ENCODE measurements at places on chromosomes 7 and 10.
A peak's percentile ranks its signal among the peaks of the same experiment; 100 is the strongest.

DNA sequence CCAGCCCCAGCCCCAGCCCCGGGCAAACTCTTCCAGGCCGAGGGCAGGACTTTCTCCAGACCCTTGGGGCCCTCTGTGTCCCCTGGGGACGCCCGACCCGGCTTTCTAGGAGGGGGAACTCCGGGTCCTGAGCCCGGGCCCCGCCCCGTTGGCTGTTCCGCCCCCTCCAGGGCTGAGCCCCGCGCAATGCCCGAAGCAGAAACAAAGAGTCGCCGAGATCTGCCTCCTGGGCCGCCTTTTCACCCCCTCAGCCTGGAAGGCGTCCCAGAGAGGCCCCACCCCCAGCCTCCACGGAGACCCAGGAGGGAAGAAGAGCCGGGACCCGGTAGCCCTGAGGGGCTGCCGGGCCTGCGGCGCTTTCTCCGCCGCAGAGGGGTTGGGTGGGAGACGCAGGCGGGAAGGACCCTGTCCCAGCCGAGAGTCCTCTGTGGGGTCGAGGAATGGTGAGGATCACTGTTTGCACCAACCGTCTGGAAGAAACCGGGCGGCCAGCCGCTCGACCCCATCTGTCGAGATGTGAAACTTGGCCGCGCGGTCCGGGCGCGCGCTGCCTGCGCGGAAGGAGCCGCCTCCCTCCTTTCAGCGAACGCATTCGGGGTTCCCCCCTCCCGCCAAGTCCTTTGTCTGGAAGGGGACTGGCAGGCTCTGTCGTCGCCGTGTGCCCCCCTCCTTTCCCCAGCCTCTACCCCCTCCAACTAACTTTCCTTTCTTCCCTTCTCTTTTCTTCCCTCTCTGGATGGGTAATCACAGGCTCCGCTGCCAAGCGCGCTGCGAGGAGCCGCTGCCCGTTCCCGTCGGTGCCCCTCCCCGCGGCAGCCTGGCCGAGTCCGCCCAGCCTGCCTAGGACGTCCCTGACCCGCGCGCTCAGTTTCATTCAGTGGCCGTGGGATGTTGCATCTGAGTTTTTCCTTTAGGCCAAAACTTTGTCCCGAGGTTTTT lies 10.2 kb downstream of the EN2 start:
- DNase-seq, result no peak

DNA sequence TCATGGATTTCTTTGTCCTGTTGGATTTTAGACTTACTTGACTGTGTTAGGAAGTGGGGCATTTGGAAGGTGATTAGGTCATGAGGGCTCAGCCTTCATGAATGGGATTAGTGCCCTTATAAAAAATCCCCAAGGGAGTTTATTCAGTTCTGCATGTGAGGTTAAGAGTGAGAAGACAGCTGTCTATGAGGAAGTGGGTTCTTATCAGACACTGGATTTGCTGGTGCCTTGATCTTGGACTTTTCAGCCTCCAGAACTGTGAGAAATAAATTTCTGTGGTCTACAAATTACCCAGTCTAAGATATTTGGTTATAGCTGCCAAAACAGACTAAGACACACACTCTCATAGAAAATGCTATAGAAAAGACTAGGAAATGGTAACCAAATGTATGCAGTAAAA lies 724.7 kb upstream of the FZD8 start:
- no peak for DNase-seq

DNA sequence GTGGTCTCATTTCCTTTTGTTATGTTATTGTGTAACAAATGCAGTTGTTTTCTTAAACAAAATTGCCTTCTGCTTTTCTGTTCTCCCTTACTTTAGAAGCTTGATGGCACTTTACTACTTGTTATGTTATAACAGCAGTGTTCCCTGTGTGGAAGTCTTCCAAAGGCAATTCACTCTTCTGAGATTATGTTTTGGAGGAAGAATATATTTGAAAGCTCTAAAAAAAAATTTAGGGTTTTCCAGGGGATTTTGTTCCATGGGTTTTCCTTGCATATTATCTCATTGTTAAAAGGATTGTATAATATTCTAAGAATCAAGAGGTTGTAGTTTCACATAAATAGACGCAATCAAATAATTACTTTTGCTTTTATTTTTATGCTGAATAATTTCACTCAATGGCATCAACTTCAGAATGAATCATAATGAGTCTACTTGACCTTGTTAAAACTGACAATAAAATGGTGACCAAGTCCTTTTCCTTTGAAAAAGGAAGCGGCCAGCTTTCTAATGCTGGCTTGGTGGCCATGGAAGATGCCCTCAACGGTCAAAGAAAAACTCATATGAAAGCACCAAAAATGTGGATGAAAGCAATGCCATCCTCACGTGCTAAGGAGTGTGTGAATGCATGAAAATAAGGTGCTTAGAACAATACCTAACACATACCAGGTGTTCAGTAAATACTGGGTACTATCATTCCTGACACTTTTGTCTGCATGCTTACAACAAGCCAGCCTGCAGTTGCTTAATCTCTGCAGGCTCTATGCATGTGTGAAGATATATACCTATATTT lies 92.4 kb upstream of the KLF6 start:
- no peak for DNase-seq

DNA sequence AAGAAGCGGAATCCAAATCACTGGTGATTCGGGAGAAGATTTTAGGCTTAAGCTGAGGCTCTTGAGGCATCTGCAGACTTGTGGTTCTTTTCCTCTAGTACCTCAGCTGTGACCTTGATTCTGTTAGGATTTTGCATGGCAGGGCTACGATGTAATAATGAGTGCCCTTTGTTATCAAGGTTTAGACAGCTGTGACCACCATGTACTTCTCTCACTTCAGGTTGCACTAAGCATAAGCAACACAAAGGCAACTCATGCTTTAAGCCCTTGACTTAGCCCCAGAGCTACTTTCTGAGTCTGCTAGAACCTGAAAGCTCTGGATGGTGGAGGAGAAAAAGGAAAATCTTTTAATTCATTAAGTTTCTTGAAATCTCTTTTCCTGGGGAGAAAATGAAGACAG lies 1052.3 kb upstream of the PHF14 start:
- DNase-seq, result no peak

GRCh38 chr7:24821045-24821753 lies 63.9 kb upstream of the GSDME start:
- DNase-seq, result peak; percentile 10

DNA sequence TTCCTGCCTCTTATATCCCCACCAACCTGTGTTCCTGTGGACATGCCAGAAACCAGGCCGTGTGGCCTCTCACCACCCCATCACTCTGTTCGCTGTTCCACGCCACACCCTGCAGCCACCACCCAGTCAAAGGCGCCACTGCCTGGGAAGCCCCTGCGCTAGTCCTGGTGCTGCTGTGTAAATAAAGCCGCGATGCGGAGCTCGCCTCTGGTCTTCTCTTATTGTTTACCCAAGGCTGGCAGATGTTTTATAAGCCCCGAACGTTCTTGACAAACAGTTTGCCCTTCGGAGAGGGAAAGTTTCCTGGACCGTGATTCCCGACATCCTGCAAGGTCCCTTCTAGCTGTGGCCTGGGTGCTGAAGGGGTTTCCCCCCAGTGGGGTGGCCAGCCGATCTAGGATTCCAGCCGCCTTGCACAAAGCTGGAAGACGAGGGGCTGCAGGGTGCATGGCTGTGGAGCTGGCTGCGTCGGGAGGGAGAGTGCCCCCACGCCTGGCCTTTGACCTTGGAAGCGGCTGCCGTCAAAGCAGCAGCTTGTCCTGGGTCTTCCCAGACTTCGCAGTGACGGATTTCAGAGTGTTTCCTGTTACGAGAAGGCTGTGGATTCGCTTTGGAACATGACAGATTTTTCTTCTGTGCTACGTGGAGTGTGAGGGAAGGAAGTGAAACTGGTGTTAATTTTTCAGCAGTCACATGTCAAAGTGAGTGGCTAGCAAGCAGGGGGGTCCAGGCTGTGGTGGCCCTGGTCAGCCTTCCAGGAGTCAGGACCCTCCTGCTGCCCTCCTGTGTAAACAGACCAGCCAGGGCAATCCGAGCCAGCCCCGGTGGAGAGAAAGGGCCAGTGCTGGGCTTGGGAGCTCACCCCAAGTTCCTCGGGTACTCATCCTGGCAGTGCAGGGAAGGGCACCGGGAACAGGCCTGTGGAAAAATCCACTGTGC lies 61.6 kb downstream of the LHPP start:
- DNase-seq, result no peak

- DNase-seq, result no peak
These were observed 268.0 kb upstream of the SEMA3D start for GRCh38 chr7:85454904-85455303.

- DNase-seq, result peak; percentile 5
These were observed at the start of gene RAB19 for GRCh38 chr7:140403878-140404564. RAB19 (plus strand) TSS chr7:140404058; CDS start chr7:140407647, 3,589 bp downstream.

GRCh38 chr10:91033324-91033950 lies 112.5 kb upstream of the ANKRD1 start:
- no peak for DNase-seq

DNA sequence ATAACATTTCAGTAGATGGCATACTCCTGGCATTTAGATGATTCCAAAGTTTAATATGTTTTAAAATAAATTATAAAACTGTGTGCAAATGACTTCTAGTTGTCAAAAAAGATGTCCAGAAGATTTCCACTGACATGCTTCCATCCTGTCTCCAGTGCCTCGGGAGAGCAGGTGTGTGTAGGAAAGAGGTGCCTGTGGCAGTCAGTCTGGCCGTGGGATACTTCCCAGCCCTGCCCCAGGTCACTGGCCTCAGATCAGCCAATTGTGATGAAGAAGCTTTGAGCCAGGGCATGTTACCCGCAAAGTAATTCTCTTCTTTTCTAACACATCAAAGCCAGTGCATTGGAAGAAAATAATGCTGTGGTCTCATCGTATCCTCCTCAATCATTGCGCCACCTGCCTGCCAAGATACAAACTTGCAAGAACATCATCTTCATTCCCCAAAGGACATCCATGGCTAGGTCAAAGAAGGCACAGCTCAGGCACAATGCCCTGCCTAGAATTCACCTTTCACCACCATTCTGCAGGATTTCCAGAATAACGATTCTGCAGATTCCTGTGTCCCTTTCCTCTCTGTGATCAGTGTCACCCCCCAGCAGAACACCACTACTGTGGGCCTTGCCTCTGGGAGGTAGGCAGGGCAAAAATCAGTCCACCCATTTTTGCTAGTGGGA lies 6.3 kb upstream of the KCNMA1 start:
- DNase-seq, result no peak

DNA sequence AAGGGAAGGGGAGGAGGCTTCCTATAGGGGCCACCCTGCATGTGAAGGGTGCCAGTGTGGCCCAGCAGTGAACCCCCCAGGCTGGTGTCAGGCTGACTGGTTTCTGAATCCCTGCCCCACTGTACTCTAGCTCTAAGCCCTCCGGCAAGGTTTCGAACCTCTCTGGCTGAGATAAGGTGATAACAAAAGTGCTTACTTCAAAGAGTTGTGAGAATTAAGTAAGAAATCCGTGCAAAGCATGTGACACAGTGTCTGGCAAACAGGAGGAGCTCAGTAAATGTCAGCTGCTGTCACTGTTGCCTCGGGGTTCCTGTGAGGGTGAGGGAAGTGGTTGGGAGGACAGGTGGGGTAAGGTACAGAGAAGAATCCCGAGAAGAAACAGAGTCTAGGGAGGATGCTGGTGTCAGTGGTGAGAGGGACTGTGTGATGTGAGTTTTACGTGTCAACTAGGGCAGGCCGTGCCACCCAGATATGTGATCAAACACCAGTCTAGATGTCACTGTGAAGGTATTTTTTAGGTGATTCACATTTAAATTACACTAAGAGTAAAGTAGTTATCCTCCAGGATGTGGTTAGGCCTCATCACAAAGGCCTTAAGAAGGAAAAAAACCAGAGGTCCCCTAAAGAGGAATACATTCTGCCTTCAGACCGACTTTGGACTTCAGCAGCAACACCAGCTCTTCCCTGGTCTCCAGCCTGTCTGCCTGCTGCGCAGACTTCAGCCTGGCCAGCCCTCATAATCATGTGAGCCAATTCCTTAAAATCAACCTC lies 64.4 kb downstream of the BPGM start:
- DNase-seq, result peak; percentile 14

- DNase-seq, result no peak
These were observed 452.5 kb downstream of the PLXNA4 start for GRCh38 chr7:132123773-132124172.

DNA sequence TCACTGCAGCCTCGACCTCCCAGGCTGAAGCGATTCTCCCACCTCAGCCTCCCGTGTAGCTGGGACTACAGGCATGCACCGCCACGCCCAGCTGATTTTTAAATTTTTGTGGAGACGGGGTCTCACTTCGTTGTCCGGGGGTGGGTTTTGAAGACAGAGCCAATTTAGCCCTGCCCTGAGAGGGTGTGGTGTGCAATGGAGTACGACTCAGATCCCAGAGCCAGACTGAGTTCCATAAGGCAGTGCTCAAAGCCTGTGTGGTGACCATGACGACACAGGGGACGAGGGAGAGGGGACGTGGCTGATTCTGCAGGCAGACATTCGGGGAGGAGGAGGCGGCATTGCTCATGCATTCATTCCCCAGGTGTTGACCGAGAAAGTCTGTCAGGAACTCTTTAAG lies 72.1 kb downstream of the ZMIZ1 start:
- DNase-seq, result no peak

DNA sequence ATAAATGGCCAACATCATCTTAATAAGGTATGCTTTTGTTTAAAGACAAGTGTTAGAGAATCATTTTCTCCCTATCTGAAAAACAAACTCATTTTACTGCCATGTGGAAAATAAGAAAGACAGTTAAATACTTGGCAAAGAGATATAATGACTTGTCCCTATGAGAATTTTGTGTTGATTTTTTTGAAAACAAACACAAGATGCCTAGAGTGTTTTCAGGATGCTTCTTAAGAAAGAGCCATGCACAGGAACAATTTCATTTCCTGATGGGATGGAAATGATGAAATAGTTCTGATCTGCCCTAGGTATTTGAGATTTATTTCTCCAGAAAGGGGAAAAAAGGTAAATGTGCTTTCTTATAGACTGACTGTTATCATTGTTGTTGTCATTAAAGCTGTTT lies 237.5 kb upstream of the GNAI1 start:
- no peak for DNase-seq

GRCh38 chr10:75658915-75659314 lies 227.5 kb downstream of the LRMDA start:
- no peak for DNase-seq

GRCh38 chr10:100036850-100037249 lies 27.1 kb upstream of the DNMBP start:
- DNase-seq, result no peak

- no peak for DNase-seq
These were observed 19.1 kb downstream of the RNF133 start for GRCh38 chr7:122679813-122680212.

DNA sequence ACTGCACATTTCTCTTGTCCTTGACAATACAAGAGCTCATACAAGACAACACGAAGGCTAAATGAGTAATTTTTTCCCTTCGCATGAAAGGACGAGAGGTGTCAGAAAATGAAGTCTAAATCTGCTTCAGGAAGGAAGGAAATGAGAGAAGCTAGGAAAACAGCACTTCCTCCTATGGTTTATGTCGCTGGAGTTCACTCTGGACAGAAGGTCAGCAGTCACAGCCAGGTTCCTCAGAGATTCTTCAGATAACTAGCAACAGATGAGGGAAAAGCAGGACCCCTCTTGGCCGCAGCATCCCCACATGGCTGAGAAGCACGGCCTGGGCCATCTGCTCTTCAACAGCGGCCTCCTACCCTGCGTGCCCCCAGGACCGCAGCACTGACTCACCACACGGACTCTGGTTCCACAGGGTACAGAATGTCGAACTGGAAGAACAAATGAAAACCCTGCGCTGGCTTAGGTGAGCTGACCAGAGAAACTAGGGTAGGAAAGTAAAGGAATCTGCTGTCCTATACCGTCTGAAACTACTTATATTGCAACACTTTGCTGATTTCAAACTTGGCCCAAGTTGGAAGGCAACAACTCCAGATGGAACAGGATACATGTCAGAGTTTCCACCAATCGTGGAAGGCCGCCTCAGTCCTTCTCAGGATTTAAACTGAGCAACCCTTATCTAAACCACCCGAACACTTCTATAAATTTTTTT lies 26.3 kb downstream of the DNMBP start:
- DNase-seq, result no peak

Measured in activated naive CD4-positive, alpha-beta T cell (primary cell).